ENCODE measurements at places on chromosomes 16 and 17.

GRCh38 chr16:84471966-84472365 is 32.5 kb downstream of the MEAK7 start:
- DNase-seq, result no peak

GRCh38 chr16:79293836-79294460 is 306.6 kb downstream of the MAF start:
- DNase-seq, result no peak

DNA sequence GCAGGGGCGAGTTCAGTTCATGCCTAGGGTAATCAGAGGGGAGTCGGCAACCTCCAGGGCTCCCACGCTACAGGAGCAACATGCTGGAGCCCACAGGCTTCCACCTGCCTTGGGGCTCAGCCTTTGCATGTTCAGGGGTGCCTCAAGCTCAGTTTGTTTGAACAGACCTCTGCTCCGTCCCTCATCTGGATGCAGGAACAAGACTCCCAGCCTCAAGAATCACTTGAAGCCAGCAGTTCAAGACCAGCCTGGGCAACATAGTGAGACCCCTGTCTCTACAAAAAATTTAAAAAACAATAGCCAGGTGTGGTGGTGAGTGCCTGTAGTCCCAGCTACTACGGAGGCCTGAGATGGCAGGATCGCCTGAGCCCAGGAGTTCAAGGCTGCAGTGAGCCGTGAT is 4.9 kb upstream of the HSD11B2 start:
- no peak for DNase-seq

DNA sequence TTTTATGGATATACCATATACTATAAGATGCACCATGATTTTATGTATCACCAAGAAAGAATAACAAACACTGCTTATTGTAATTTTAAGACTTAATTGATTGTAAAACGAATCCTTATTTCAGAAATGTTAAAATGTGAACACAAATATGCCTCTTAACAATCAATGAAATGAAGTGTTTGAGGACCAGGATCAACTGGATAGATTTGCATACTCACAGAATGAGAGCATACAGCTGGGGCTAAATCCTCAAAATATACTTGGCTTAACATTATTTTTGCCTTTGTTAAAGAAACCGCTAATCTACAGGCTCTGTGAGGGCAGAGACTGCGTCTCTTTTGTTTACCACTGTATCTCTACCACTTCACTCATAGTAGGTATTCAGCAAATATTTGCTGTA is 93.6 kb downstream of the SPACA3 start:
- no peak for DNase-seq

DNA sequence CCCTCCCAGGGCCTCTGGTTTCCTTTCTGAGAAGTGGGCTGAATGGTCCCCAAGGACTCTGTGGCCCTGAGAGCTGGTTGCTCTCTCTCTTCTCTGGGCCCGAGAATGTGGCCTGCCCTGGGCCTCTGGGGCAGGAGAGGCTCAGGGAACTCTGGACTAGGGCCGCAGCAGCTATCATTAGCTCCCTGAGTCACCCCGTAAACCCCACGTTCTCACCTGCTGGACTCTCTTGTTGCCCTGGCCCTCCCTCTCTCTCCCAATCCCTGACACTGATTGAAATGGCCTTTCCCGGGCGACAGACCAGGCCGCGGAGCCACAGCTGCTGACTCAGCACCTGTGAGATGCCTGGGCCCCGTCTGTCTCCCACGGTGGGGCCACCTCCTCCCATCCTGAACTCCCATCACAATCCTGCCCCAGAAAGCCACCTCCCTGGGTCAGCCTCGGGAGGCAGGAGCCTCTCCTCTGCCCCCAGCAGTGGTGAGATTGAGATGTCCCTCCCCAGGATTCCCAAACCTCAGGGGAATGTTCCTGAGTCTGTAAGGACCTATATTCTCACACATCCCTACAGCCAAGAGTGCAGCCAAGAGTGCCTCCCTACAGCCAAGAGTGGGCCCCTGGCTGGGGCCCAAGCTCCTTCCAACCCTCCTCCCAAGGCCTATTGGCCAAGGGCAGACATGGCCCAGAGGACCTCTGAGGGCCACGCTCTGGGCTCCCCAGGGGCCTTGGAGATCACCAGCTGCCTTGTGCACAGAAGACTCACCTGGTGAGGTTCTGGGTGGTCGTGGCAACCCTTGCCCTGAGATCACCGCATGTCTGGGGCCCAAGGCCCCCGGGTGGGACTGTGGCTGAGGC is 470 bp downstream of the TRPV3 start:
- DNase-seq, result no peak

- DNase-seq, result no peak
Measured at GRCh38 chr17:43669971-43670644, 8.4 kb upstream of the MEOX1 start.

DNA sequence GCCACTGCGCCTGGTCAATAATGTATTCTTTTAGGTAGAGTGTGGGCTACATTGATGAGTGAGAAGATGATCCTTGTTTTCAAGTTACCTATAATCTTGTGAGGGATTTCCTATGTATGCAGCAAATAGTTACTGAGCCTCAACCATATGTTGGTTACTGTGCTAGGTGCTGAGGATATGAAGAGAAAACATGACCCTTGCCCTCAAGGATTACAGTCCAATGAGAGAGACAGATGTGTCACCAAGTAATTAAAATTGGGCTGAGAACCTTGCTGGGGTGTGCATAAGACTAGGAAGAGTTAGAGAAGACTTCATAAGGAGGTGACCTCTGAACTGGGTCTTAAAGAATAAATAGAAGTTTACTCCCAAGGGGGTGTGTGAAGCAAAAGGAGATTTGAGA is 7.4 kb downstream of the POLR2A start:
- no peak for DNase-seq

DNA sequence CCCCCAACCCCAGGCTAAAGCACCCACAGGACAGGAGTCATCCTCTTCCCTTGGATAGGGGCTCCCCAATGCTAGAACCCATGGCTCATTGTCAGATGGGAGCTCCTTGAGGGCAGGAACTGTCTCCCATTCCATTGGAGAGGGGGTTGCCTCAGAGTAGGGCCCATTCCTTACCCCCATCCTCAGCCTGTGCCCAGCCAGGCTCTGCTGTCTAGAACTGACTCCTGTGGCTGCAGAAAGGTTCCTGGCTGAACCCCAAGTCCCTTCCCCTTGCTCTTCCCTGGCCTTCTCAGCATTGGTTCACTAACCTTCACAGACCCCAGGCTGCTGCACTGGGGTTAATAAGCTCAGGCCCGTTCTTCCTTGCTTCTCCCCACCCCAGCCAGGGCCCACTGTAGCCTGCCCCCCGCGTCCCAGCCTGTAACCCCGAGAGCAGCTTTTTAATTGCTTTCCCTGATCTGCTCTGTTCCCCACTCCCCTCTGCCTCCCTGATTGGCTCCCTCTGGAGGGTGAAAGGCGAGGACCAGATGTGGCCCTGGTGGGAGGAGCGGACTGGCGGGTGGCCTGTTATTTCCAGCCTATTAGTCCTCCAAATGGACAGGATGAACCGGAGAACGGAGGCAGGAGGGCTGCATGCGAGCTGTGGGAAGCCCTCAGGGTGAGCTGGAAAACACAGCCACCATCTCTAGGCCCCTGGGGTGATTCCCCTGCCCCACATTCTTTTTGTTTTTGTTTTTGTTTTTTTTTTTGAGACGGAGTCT is 6.0 kb upstream of the GFAP start:
- no peak for DNase-seq

DNA sequence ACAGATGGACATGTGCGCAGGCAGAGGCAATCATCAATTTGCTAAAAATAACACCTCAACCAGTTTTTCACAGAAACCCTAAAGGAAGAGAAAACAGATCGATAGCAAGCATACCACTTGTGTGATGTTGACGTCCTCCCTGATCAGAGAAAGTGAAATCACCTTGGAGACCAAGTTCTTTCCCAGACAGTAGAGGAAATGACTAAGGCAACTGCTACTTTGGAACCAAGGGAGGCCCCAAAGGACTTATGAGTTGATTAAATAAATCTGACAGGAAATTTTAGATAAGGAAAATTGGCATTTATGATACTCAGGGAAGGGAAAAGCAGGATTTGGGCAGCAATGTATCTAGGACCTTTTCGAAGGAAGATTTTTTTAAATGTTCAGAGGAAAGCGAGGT is 267.1 kb upstream of the ASIC2 start:
- no peak for DNase-seq

DNA sequence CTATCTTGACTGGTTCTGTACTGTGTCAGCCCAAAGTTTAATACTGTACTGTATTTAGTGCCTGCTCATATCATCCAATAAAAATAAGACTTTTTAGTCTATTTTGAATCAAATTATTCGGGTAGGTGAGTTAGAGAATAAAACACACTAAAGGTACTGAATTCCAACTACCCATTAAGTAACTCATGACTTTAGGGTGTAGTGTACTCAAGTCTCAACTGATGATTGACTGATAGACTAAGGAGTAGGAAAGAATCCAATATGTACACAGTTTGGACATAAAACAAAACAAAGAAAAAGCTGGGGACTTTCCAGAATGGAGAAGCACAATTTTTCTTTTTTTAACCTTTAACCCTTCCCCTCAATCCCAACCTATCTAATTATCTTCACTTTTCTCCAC is 4.1 kb downstream of the EZH1 start:
- no peak for DNase-seq

GRCh38 chr17:74354123-74354522 is 7.5 kb downstream of the BTBD17 start:
- peak; percentile 52 for DNase-seq

DNA sequence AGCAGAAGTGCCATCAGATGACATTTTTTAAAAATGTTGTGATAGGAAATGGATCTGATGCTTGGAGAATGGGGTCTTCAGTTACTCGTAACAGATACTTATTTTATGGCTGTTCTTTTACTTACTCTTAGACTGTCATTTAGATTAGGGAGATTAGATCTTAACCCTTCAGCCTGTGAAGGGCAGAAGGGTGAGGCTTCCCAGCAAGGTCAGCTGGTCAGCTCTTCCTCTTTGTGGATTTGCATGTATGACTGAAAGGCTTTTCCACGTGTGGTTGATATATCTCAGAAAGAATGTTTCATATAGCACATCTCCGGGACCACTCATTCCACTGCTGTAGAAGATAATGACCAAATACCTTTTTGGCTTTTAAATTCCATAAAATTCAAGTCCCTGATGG is 27.4 kb downstream of the GRB7 start:
- DNase-seq, result no peak

DNA sequence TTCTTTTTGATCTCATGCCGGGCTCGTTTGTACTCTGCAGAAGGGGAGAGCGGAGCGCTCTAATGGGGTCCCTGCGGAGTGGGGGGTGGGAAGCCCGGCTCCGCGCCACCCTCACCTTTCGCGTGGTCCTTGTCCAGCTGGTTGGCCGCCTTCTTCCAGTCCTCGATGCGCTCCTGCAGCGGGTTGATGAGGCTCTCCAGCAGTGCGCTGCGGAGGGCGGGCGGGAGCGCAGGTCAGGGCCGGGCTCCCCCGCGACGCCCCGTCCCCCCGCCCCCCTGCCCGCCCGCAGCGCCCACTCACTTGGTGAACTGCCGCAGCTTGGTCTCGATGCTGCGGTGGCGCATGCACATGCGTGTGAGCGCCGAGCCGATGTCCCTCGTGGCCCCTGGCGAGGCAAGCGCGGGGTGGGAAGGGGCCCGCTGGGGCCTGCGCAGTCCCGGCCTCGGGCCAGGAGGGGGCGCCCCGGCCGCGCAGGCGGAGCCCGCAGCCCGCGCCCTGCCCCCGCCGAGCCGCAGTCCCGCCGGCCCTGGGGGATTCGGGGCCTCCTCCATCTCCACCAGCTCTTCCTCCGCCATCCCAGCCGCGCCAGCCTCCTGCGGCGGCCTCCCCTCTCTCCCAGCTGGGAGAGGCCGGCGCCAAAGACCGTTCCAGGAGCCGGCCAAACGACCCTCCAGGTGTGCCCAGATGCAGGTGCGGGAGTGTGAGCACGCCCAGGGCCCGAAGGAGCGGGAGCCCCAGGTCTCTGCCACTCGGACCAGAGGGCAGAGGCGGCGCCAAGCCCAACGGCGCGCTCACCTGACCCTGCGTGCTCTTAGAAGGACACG is 6.0 kb downstream of the MTSS2 start:
- no peak for DNase-seq

- no peak for DNase-seq
Measured at GRCh38 chr16:85381738-85382592, 231.2 kb upstream of the GSE1 start.

- no peak for DNase-seq
Measured at GRCh38 chr17:38741921-38742410, 6.2 kb downstream of the PCGF2 start.

DNA sequence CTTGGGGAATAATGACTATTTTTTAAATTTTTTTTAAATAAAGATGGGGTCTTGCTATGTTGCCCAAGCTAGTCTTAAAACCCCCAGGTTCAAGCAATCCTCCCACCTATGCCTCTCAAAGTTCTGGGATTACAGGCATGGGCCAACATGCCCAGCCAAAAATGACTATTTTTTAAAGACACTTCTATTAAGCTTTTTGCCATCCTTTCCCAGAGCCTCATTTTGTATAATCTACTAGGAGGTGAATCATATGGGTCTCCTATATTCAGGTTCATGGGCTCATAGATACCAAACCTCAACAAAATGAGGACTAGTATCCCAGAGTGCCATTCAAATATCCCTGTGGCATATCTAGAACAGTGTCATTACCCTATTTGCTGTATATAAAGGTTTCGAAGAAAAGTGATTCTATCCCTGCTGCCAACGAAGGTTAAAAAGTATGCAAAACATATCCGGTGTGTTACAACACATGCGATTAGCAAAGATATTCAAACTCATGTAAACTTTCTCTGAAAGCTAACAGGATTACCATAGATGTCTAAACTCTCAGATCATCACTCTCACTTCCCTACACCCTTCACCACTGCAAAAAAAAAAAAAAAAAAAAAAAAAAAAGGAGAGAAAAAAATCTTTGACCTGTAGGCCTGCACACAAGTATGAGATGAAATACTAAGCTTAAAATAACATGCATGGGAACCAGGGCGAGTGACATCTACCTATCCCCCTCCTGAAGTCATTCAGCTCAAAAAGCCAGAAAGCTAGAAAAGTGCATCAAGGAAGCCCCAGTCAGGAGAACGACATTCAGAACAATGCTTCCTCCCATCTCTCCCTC is 23.5 kb downstream of the XPO6 start:
- no peak for DNase-seq

GRCh38 chr16:21651515-21651914 is 893 bp downstream of the IGSF6 start:
- no peak for DNase-seq

GRCh38 chr17:41651625-41652460 is 27.5 kb upstream of the KRT17 start:
- DNase-seq, result no peak

DNA sequence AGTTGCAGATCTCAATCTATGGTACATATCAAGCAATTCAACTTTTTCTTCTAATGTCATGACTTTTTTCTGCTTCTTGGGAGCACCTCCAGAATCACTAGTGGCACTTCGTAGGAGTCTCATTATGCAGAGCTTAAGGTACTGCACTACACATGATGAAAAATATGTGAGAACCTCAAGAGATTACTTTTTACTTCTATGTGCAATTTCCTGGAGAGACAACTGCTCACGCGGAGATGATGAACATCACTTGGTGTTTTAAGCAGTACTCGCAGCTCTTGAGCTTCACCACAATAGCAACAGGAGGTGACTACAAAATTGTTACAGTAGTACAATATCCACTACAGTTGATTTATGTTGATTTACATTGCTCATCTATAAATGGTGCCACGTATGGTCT is 79.7 kb downstream of the MRTFB start:
- no peak for DNase-seq
